NCI-H1092 treated with DMSO at 0.1 percent for 48 hours (cell line): ENCODE measurements at places on chromosomes 3 and 15.

DNA sequence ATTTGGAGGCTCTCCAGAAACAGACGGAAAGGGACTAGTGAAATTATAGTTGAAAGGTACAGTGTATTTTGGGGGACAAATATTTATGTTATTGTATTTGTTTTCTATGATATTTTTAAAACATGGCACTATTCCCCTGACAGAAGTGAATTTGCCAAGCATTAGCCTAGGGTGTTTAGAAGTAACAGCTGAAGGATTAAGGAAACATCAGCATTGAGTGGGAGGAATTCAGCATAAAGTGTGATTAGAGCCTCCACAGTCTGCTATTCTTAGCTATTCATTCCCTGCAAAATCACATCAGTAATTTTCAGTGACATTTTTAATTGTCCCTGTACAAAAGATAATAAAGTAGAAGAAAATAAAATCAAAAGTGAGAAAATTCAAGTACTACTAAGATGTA lies 231.4 kb downstream of the ROBO2 start:
- no peak for DNase-seq

- DNase-seq, result no peak
These were observed 230.0 kb downstream of the XXYLT1 start for GRCh38 chr3:195040773-195041520.

GRCh38 chr15:63560741-63561448 lies 36.3 kb upstream of the FBXL22 start:
- no peak for DNase-seq

- no peak for DNase-seq
These were observed 7.1 kb downstream of the RYR3 start for GRCh38 chr15:33317896-33318295.

GRCh38 chr3:81425198-81425868 lies 336.1 kb downstream of the GBE1 start:
- DNase-seq, result no peak
